ENCODE measurements at places on chromosomes 1 and 21. TPM values are rescaled to one million over a fixed set of nuclear protein-coding genes. Genes with fewer than 3 reads are reported as not detected.

Gene ANKRD34A
- 0.45 TPM for polyA plus RNA-seq

Gene DCST1
- 0.13 TPM for polyA plus RNA-seq

Gene RAB3B
- 0.31 TPM for polyA plus RNA-seq

Gene IL20
- polyA plus RNA-seq: not detected

Gene MANEAL
- 1.4 TPM for polyA plus RNA-seq

Gene LCE3E
- 0.65 TPM for polyA plus RNA-seq

Gene BSND
- polyA plus RNA-seq: not detected

Gene DENND2C
- 1.2 TPM for polyA plus RNA-seq

Gene ZFYVE9
- polyA plus RNA-seq: 6.7 TPM

Gene DYNLT4
- 0.38 TPM for polyA plus RNA-seq

Gene CA6
- not detected for polyA plus RNA-seq

DNA sequence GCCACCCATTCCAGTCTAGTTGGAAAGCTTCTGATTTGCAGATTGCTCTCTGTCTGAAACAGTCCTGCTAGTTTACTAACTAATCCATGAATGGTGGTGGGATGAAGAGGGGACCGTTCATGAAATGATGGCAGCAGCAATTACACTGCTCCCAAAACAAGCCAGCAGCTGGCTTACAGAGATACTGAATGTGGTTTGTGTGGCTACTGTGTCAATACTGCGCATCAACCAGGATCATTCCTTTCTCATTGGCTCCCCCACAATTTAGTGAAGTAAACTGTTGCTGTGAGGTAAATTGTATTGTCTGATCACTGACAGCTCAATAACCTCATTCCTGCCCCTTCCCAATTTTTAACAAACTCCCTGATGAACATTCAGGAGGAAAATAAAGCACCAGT, 191.3 kb upstream of the LMO4 start:
- no peak for DNase-seq

DNA sequence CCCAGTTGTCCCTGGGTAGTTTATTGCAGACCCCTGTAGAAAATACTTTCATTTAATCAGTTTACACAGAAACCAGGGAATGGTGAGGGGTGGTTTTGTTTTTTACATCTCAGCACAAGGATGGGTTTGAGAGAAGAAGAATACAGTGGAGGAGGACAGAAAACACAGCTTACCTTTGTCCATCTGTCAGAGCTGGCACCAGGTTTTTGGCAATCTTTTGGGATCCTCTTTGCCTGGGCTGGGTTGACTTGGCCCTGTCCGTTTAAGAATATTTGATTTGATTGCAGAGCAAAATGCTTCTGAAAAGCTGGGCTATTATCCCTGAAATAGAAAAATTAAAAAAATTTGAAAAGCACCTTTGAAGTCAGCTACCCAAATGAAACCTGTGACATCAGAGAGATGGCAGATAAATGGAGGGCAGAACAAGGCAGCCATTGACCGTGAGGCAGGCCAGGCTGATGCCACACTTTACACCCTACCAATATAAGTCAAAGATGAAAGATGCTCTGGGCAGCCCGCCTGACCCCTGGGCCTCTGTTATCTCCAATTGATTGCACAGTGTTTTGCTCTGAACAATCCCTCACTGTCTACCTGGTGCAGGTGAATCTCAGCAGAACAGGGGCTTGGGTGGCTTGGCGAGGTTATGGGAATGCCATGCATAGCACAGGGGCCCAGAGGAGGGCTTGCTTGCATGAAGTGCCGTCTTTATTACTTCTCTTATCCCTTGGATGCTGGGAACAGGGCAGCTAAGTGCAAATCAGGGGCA, 218.8 kb downstream of the LMX1A start:
- DNase-seq: no peak

DNA sequence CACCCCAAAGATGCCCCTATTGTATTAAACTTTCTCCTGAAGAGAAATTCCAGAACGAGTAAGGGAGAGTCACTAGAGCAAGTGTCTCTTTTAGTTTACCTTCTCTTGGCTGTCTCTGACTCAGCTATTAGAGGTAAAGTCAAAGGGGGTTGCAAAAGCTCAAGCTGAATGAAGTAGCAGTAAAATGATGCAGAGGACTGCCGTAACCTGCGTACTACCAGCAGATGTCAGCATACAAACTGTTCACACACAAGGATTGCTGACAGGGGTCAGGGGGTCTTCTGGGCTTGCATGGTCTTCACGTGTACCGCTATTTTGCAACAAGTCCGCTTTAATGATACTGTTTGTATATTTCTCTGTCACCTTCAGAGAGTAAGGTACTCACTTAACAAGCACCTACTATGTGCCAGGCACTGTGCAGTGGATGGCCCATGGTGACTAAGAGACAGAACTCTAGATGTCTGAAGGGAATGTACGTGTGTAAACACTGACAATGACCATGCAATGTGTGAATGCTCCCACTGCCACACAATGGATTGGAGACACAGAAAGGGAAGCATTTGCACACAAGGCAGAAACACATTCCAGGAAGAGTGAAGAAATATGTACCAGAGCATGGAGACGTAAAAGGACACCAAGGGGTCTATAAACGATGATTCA, 34.9 kb downstream of the CHML start:
- peak; percentile 20 for DNase-seq

DNA sequence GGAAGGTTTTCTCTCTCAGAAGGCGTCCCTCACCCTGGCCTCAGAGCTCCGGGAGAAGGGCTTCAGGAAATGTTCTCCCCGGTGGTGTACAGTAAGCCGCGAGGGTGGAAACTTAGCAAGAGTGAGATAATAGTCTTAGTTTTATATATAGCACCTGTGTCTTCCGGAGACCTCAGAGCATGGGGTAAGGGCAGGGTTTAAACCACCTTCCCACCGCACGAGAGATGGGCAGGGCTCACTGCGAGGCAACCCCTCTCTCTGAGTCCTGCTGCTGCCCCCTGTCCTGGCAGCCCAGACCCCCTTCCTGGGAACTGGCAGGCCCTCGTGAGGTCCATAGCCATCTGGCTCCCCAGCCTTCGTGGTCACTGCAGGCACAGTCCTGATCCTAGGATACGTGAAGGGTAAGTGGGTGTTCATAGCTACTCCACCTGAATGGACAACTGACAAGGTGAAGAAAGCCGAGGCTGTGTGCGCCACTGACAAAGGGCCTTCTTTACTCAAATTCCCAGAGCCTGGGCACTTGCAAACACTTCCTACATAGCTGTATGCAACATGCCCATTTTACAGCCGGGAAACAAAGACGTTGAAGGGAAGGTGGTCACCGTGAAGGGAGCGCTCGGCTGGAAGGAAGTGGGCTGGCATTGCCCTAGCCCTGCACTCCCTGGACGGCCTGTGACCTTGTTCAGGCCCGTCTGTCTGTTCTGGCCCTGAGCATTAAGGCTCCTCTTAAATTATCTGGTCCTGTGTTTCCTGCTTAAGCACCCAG, 26.9 kb downstream of the ITPKB start:
- DNase-seq: no peak

- no peak for DNase-seq
Observed at GRCh38 chr21:16421007-16421406, 691.2 kb downstream of the USP25 start.

- DNase-seq: no peak
Observed at GRCh38 chr1:15188678-15189077, 35.1 kb downstream of the TMEM51 start.

DNA sequence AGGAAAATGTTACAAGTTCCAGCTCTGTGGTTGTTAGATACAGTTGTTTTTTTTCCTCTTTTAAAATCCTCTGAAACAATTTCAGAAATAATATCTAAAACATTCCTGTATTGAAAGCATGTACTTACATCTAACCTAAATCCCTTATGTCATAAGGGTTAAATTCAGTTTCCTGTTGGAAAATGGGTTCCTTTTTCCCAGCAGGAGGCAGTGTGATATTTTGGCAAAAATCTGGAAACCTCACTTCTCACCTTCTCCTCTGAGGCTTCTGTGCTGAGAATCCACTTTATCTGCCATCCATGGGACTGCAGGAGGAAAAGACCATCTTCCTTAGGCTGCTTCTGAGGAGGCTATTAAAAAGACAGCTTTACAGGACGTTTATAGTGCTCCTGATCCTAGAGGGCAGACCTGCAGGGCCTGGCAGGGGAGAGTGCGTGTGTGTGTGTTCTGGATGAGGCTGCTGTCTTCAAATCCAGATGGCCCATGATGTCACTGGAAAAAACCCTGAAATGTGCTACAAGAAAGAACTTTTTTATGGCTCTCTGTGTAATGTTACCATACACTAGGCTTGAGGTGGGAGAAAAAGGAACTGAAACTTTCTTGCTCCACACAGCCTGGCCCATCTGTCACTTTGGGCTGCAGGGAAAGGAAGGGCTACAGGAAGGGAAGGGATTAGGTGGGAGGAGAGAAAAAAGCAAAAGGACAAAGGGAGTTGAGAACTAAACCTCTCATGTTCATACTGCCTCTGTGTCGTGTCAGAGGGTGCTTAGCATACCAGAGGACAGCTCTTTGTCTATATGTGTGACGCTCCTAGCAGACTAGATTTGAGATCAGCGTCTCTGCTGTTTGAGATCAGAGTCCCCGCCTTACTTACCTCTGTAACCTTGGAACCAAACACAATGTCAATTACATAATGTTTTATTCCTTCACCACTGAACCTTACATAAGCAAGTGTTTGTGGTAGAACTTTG, 379.2 kb upstream of the SPAG17 start:
- no peak for DNase-seq

- no peak for DNase-seq
Observed at GRCh38 chr1:226638608-226639007, 90.0 kb downstream of the STUM start.

GRCh38 chr1:38858833-38859560, 575 bp downstream of the RRAGC start:
- DNase-seq: peak; percentile 84

GRCh38 chr1:60280256-60280655, 206.7 kb upstream of the C1orf87 start:
- peak; percentile 70 for DNase-seq

GRCh38 chr21:31557421-31558188, 101.9 kb upstream of the SOD1 start:
- DNase-seq: peak; percentile 53

- DNase-seq: no peak
Observed at GRCh38 chr1:21696931-21697330, 27.8 kb upstream of the RAP1GAP start.

DNA sequence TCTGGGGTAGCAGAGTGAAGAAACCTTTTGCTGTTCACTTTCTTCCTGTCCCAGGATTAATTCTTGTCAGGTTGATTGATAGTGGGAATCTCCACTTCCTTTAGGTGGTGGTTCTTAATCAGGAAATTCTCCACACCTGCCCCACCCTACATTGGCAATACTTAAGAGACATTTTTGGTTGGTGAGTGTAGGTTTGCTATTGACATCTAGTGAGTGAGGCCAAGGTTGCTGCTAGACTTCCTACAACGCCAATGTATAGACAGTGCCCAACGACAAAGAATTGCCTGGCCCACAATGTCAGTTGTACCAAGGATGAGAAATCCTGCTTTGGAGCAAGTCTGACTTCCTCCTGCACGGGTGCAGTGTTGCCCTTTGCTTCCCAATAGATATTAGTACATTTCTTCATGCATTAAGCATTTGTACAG, 38.5 kb downstream of the MAP3K7CL start:
- peak; percentile 24 for DNase-seq

DNA sequence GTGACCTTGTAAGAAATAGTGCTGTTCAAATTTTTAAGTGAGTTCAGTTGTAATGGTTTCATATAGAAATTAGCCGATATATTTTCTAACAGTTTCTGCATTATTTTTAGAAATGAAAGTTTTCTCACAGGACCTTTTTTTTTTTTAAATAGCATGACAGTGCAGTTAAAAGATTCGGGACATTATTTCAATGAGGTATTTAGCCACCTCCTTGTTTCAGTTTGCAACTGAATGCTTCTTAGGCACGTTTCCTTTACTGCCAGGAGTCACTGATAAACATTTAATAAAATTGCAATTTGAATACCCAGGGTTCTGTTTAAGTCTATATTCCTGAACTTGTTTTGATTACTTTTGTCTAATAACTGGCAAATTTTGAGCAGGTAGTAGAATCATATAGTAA, 304.7 kb downstream of the TM2D1 start:
- no peak for DNase-seq

DNA sequence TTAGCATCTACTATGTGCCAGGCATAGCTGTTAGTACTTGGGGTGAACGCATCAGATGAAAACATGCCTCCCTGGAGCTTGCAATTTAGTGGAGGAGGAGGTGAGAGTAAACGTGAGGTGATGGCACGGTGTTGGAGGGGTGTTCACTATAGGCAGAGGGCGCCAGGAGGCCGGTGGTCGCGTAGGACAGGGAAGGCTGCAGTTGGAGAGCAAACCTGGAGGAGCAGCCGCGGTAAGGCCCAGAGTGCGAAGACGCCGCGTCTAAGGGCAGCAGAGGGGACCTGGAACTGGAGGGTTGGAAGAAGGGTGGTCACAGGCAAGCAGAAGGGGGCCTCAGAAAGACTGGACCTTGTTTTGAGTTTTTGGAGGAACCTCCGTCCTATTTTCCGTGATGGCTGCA, 30.2 kb upstream of the TRIM17 start:
- DNase-seq: no peak

GRCh38 chr1:202945483-202945882, 12.6 kb downstream of the ADIPOR1 start:
- no peak for DNase-seq

- DNase-seq: no peak
Observed at GRCh38 chr1:52725903-52726264, 369 bp upstream of the ZYG11B start.

- no peak for DNase-seq
Observed at GRCh38 chr1:84719543-84720217, 29.4 kb upstream of the SSX2IP start.

GRCh38 chr1:219834314-219834917, 93.9 kb downstream of the SLC30A10 start:
- DNase-seq: no peak

DNA sequence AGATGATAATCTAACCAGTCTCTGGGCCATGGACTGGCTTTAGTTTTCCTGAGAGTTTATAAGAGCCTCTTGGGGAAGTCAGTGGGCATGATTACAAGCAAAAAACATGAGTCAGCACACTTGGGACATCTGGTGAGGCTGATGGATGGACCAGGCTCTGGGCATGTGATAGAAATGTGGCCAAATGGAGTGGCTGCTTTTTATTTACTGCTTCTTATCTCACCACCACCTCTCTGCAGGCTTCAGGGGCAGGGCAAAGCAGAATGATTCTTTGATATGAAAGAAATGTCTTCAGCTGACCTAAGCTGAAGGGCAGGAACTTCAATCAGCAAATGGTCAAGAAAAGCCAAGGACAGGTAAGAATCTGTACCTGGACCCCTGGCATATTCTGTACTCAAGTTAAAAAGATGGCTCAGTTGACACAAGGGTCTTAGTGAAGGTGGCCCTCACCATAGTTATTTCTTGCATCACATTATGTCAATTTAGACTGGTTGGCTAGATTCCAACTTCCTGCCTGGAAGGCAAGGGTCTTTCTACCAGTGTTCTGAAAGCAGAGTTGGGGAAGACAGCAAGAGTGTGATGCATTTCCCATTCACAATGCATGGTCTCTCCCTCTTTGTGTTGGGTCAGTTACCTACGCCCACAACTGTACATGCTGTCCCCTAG, 162.8 kb downstream of the FASLG start:
- DNase-seq: no peak

GRCh38 chr1:226799634-226800281, 60.7 kb upstream of the ITPKB start:
- DNase-seq: no peak

GRCh38 chr1:161199506-161200139, 769 bp upstream of the ADAMTS4 start:
- DNase-seq: no peak

- DNase-seq: no peak
Observed at GRCh38 chr1:10434590-10434989, 4.4 kb downstream of the CENPS start.

- no peak for DNase-seq
Observed at GRCh38 chr1:44621841-44622286, 52.4 kb downstream of the TMEM53 start.

Data from stomach (tissue), 19 donors.